C1 segment of cervical spinal cord (tissue), 14 donors: ENCODE measurements at places on chromosomes 7 and 10.

DNA sequence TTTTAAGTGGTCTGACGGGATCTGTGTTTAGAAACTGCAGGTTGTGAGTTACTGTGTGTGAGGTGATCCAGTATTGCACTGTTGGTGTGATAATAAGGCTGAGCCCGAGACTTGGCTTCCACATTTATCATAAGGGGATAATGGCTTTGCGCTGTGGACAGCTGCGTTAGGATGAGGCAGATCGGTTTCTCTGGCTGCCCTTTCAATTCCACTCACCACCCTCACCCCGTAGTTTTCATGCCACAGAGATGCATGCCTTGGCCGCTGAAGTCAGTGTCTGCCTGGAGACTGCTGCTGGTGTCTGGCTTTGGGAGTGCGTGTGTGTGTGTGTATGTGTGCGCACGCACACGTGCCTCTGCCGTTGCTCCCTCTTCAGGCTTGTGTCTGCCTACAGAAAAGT is 273.0 kb downstream of the CCDC3 start:
- no peak for DNase-seq

GRCh38 chr10:53744746-53745145 is 972.2 kb upstream of the MBL2 start:
- DNase-seq = no peak

DNA sequence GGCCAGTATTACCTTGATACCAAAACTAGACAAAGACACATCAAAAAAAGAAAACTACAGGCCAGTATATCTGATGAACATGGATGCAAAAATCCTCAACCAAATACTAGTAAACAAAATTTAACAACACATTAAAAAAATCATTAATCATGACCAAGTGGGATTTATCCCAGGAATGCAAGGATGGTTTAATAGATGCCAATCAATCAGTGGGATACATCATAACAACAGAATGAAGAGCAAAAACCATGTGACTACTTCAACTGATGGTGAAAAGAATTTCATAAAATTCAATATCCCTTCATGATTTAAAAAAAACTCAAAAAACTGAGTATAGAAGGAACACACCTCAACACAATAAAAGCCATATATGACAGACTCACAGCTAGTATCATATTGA is 25.2 kb upstream of the UBN2 start:
- no peak for DNase-seq

DNA sequence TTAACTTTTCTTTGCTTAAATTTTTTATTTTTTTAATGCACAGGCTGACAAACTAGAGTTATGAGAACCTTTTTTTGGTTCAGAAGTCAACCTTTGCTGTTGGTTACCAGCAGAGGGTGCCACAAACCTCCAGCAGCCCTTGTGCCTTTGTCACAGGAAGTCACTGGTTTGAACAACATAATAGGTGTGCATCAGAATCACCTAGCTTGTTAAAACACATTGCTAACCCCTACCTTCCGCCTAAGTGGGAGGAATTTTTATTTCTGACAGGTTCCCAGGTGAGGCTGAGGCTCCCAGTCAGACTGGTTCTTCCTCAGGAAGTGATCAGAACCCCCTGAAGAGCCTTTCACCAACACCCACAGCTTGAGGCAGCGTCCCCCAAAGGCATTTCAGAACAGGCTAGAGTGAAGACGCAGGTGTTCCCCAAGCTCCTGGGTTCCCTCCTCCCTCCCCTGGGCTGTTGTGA is 22.6 kb upstream of the VDAC2 start:
- DNase-seq = no peak

DNA sequence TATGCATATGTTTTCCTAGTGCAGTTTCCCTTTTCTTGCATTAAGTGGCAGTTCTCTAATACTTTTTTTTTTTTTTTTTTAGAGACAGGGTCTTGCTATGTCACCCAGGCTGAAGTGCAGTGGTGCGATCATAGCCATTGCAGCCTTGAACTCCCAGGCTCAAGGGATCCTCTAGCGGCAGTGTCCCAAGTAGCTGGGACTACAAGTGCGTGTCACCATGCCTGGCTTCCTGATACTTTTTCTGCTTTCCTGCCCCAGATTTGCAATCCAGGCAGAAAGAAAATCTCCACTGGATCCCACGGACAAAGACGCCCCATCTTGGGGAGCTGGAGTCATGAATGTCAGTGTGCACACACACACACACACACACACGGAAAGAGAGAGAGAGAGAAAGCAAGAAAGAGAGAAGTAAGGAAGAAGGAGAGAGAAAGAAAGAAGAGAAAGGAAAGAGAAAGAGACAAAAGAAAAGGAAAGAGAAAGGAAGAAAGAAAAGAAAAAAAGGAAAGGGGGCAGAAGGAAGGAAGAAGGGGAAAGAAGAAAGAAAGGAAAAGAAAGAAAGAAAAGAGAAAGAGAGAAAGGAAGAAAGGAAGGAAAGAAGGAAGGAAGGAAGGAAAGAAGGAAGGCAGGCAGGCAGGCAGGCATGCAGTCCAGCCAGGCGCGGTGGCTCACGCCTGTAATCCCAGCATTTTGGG is 37.5 kb upstream of the OCM2 start:
- DNase-seq = no peak

- no peak for DNase-seq
Measured at GRCh38 chr10:63346015-63346441, 119.7 kb downstream of the JMJD1C start.

DNA sequence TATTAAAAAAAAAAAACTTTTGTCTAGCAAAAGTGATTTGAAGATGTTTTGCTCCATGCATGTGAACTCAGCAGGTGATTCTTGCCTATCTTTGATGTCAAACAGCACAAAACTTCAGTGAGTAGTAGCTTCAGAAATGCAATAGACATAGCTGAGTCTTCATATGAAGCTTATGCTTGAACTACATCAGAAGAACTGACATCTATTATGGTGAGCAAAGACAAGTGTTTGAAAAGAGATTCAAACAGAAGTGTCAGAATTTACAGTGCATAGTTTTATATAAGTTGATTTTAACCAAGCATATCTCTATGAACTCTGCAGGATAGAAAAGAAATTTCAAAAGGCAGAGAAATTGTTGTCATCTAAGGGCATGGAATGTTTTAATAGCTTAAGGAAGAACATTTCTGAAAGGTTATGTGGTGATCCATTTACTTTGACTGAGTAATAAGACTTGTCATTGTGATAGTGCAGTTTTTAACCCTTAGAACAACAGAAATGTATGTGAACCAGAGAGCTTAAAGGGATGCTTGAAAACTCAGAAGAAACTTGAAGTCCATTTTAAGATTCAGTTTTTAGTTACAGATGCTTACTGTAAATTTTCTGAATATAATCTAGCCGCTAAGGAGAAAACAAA is 351.4 kb downstream of the MDFIC start:
- no peak for DNase-seq

- DNase-seq = no peak
Measured at GRCh38 chr7:47672271-47672791, 90.4 kb upstream of the TNS3 start.

DNA sequence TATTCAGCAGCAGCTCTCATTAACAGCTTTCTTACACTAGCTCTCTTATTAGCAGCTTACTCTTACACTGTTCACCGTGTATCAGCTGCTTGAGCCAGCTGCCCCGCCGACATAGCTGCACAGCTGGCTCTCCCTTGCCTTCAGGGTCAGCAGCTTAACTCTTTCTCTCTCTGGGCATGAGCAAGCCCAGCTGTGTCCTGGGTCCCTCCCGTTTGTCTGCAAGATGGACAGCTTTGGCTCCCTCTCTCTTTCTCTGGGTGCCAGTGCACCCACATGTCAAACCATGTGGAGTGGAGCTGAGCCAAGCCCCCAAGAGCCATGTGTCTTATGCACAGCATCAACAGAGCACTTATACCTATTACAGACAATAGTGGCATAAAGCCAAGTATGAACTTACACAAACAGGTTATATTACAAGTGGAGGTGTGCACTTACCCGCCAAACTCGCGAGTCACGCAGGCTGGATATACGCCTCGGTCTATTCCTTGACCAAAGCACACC is 35.7 kb upstream of the MTPAP start:
- DNase-seq = no peak

GRCh38 chr7:107953924-107954303 is 49.0 kb downstream of the LAMB1 start:
- DNase-seq = no peak

- no peak for DNase-seq
Measured at GRCh38 chr10:68172324-68172723, 59.6 kb downstream of the ATOH7 start.

GRCh38 chr10:123582084-123582989 is 83.8 kb upstream of the GPR26 start:
- peak; percentile 61 for DNase-seq

DNA sequence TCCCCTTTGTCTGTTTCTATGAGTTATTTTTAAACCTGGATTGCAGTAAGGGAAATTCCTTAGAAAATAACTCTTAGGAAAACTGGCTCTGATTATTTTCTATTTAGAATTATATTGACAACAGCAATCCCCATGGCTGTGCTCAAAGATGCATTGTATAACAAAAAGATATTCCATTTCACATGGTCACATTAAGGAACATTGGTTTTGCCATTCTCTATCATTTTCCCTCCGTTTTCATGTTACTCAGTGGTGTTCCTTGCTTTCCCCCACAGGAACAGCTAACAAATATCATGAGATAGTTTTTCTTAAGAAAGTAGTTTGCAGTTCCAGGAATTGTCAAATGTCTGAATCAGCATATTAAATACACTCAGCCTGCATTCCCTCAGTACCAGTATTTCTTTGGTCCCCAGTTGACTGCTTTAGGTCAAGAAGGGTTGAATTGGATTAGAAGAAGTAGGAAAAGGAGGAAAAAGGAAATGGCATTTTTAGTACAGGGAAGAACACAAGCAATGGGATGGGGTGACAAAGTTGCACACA is 436.7 kb downstream of the TNS3 start:
- no peak for DNase-seq

DNA sequence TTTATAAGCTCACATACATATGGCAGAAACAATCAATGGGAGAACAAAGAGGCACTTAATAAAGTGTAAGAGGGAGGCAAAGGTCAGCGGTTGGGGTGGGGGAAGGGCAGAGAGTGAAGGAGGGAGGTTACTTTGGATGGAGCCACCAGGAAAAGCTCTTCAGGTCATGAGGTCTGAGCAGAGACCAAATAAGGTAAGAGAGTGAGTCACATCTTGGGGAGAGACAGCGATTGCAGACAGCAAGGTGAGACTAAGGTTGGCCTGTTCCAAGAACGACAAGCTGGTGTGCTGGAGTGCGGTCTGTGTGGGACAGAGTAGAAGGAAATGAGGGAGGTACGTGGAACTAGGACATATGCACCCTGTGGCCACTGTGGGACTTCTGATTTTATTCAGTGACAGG is 74.3 kb upstream of the TOMM7 start:
- no peak for DNase-seq

DNA sequence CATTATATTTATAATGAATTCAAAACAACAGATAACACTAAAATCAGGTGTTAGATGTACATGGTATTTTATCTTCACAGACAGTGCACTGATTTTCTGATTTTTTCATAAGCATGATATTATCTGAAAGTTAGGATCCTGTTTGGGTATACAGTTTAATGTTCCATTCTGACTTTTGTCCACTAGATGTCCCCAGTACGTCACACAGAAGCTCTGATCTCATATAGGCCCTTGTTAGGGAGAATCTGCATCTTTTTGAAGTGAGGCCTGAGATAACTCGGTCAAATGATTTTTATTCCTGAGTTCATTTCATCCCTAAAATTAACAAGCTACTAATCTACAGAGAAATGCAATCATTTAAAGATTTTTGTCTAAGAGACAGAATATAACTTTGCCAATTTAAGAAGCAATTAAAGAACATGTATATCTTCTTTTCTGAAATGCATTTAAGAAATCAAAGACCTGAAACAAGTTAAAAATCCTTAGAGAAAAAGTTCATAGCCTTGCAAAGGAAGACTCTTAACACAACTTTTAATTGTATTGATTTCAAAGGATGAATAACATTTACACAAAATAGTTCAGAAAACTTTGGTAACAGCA is 72.0 kb upstream of the TES start:
- no peak for DNase-seq

DNA sequence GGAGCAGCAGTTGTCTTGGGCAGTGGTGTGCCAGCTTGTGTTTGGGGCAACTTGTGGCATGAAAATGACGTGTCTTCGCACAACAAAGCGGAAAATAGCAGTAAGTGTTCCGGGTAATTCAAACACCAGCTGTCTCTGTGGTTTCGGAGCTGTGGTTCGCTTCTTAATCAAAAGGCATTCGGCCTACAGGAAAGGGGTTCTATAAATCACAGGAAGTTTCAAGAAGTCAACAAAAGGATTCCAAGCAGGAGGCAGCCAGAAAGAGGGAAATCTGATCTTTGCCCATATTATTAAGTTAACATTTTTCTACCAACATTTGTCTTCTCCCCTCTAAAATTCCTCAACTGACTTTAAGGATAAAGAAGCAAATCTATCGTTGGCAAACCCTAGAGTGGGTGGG is 353.4 kb downstream of the FGFR2 start:
- no peak for DNase-seq

DNA sequence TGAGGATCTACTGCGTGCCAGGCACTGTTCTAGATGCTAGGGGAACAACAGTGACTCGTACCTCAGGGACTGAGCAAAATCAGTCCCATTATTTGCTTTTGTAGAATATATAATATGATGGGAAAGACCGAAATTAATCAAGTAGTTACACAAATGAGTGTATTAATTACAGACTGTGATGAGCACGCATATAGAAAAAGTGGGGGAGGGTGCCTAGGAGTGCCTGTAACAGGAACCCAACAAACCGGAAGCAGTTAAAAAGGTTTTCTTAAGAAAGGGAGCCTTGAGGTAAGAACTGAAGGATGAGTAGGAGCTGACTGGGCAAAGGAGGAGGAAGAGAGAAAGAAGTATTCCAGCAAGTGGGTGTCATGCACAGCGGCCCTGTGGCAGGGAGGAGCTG is 28.2 kb upstream of the IL6 start:
- no peak for DNase-seq

- DNase-seq = no peak
Measured at GRCh38 chr7:99320371-99320770, 5.3 kb upstream of the ARPC1A start.

DNA sequence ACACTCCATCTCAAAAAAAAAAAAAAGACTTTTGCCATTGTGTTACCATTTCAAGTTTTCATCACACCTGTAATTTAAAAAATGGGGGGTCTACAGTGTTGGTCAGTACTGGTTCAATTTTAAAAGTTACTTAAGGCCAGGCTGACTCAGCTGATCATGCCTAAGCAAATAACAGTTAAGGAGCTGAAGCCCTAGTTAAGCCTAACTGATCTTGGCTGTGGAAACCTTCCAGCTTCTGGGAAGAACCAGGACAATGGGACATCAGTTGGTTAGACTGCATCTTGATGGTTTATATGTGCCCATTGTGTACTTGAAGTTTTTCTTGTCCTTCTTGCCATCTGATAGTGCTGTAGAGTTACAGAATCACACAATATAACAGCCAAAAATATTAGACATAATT is 26.7 kb downstream of the VCL start:
- no peak for DNase-seq
